ENCODE measurements at places on chromosomes 16 and 17.

GRCh38 chr16:67177743-67178699, 5.7 kb downstream of the MATCAP1 start:
- DNase-seq, result no peak

DNA sequence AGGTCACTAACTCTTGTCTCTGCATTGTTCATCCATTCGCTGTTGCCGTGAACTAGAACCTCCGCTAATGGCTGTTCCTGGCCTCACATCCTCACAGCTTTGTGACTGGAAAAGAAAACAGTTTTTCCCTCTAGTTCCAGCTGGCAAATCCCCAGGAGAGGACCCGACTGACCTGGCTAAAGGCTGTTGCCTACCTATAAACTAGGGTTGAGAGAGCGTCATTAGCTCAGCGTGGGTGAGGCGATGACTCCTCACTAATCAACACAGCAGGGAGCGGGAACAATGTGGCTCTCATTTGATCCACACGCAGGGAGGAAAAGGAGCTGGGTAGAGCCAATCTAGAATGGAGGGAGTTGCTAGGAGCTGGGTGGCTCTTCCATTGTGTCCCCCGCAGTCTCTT, 282.1 kb upstream of the IRX5 start:
- no peak for DNase-seq

GRCh38 chr16:87604634-87605111, 2.4 kb downstream of the JPH3 start:
- no peak for DNase-seq

DNA sequence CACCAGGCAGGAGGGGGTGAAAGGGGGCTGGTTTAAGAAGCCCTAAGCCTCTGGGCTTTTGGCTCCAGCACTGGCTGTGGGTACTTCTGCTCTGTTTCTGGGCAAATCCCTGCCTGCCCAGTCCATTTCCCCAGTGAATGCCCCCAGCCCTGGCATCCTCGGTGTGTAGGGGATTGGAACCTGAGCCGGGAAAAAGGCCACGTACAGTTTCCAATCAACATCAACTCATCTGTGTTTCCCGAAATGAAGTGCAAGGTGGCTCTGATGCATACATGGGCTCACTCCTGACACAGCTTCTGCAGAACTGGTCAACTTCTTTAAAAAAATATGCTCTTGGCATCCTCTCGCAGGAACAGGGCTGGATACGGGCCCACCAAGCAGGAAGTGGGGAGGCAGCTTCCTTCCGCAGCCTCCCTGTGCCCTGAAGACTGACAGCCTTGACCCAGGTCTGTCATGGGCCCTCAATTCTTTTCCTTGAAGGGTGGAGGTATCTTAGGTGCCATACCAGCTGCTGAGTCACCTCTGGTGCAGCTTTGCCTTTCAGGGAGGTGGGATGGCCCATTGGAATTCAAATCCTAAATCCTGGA, 73.3 kb downstream of the N4BP1 start:
- no peak for DNase-seq

DNA sequence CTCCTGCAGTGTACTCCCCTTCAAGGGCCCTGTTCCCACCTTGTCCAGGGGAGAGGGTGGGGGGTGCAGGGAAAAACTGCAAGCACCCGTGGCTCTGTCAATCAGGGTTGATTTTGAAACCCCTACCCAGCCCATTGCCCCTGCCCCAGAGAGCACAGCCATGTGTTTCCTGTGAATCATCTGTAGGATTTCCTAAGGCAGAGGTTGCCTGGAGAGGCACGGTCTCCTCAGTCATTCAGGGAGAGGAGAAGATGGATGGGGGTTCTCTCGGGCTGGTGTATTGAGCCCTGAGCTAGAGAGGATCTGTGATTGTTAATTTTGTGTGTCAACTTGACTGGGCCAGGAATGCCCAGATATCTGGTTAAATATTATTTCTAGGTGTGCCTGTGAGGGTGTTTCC, 3.5 kb upstream of the AGRP start:
- no peak for DNase-seq

GRCh38 chr17:3754458-3755334, 31.0 kb downstream of the HASPIN start:
- DNase-seq, result no peak

DNA sequence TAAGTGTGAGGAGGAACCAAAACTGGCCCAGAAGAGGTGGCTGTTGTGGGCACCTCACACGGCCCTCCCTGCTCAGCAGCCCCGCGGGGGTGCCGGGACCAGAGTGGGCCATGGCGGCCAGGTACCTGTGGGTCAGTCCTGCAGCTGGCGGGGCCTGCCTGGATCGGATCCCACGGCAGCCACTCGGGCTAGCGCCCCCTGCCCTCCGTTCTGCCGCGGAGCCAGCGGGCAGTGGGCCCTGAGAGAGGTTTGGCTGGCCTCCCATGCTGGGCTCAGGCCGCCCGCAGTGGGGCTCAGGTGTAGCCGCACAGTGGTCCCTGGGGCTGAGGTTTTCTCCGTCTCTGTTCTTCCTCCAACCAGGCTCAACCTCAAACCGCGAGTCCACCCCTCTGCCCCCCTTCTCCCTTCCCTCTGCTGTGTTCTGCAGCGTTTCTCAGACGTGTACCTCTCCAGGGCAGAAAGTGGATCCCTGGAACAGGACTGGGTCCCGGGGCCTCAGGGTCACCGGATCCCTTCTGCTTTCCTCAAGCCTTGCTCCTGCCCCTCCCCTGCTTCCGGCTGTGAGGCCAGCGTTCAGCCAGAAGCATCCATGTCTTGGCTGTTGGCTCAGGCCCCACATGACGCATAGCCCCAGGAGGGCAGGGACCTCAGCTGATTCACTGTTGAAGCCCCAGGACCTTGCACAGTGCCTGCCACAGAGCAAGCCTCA, 28.6 kb upstream of the ITGA3 start:
- peak; percentile 78 for DNase-seq

DNA sequence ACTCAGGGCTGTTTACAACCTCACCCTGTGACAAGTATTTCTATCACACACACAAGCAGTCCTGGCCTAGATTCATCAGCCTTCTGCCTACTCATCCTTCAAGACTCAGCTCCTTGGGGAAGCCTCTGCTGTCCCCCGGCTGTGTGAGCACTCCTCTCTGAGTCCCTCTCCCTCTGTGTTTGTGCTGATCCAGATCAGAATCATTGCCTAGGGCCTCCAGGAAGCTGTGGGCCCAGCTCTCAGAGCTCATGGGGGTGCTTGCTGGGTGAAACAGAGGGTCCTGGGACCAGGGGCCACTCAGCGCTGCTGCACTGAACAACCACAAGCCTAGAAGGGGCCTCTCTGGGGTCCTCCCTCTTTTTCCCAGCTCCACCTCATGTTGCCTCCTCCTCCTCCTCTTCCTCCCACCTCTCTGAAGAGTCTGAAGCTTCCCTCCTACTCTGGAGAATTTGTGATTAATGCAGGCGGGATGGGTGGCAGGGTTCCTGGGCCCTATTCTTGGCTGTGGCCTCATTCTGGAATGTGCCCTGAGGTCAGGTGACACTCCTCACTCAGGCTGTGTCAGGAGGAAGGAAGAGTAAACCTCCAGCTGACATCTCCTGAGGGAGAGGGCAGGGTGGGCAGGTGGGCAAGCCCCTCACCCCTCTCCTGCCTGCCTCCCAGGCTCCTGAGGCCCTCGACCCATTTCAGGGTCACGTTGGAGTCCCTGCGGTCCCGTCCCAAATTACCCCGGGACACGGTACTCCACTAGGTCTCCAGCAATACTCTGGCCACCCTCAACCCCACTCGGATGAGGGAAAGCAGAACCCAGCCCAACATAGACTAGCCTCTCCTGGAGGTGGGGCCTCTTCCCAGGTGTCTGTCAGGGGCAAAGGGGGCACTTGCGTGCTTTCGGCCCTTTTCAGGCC, 10.1 kb downstream of the WFIKKN2 start:
- DNase-seq, result no peak

Data from HFF-Myc (cell line).